GDM1 (cell line): ENCODE measurements at places on chromosomes 2 and 18.

- no peak for DNase-seq
Observed at GRCh38 chr2:181172676-181173075, 192.3 kb downstream of the UBE2E3 start.

GRCh38 chr2:219727771-219728429, 100.5 kb downstream of the SLC4A3 start:
- no peak for DNase-seq

- DNase-seq, result no peak
Observed at GRCh38 chr2:114729026-114729425, 286.6 kb downstream of the DPP10 start.

- DNase-seq, result no peak
Observed at GRCh38 chr2:223863491-223863890, 26.1 kb upstream of the AP1S3 start.

DNA sequence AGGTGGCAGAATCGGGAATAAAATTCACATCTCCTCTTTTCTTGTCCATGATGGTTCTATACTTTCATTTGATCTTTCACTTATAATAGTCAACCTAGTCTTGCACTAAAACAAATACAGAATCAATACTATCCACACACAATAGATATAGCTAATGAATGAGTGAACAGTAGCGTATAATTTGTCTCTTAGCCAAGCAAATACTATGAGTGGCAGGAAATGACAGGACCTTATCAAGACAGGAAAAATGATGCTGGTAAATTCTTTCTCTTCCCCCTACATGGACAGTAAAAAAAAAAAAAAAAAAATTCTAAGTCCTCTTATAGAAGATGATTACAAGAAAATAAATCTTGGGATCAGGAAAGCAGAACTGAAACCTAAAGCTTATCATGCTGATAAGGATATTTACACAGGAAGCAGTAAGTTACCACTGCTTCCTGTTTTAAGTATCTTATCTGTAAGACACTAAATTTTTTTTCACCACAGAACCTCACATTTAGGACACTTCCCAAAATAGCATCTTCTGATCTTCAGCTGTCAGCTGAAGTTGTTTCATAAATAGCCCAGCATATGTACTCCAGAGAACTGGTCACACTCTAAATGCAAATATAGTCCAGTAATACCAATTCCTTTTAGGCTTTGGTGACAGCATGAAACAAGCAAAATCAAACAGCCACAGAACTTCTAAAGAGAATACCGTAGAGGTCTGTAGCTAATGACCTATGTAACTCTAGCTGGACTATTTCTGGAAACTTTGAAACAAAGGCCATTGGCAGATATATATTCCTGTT, 27.0 kb downstream of the IRS1 start:
- DNase-seq, result peak; percentile 21

GRCh38 chr2:240512666-240513535, 44.9 kb downstream of the ANKMY1 start:
- DNase-seq, result no peak

DNA sequence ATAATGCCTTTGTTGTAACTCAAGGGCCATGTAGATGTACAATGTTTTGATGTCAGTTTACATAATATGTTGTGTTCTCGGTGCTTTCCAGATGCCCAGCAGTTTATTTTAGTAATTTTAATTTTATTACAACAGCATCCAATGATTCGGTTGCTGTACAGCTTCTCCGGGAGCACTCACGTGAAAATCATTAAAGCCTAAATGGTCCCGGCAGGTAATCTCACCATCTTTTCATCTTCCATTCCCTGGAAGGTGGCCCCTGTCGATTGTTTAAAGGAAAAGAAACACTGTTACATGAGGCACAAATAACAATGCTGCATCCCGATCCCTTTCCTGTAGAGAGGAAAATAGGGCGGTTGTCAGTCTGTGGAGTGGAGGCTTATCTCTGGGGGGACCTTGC, 498.1 kb downstream of the SLC4A3 start:
- DNase-seq, result no peak

GRCh38 chr2:107412981-107413380, 413.7 kb upstream of the RGPD4 start:
- no peak for DNase-seq

- DNase-seq, result no peak
Observed at GRCh38 chr2:24490181-24490689, 819 bp upstream of the NCOA1 start.

- no peak for DNase-seq
Observed at GRCh38 chr2:26650713-26651469, 9.7 kb upstream of the CIB4 start.

GRCh38 chr2:58680755-58681310, 439.7 kb upstream of the FANCL start:
- DNase-seq, result no peak

DNA sequence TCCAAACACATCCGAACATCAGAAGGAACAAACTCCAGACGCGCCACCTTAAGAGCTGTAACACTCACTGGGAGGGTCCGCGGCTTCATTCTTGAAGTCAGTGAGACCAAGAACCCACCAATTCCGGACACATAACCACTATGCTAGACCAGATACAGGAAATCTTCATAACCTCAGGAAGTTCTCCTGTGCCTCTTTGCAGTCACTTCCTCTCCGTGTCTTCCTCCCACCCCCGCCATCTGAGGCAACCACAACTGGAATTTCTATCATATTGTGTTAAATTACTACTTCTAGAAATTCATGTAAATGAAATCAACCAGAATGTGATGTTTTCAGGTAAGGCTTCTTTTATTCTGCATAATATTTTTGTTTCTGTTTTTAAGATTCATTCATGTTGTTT, 631.0 kb upstream of the NXPH2 start:
- DNase-seq, result peak; percentile 46

GRCh38 chr2:181876614-181877063, 14.9 kb upstream of the ITPRID2 start:
- no peak for DNase-seq

DNA sequence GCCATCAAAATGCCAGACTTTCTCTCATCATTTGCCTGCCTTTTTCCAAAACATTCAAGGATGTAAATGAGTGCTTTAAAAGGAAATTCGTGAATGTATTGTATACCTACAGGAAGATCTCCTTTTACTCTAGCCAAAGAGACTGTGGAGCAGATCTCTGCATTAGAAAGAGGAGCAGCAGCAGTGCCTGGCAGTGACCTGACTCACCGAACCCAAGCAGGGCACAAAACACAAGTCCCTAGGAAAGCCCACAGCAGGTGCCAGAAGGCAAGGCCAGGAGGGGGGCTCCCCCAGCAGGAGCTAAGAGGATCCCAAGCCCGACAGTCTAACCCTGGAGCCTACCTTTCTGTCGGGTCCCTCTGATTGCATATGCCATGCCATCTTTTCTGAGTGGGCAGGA, 47.9 kb downstream of the L3MBTL4 start:
- DNase-seq, result no peak

GRCh38 chr18:28032177-28032576, 144.8 kb downstream of the CDH2 start:
- no peak for DNase-seq

DNA sequence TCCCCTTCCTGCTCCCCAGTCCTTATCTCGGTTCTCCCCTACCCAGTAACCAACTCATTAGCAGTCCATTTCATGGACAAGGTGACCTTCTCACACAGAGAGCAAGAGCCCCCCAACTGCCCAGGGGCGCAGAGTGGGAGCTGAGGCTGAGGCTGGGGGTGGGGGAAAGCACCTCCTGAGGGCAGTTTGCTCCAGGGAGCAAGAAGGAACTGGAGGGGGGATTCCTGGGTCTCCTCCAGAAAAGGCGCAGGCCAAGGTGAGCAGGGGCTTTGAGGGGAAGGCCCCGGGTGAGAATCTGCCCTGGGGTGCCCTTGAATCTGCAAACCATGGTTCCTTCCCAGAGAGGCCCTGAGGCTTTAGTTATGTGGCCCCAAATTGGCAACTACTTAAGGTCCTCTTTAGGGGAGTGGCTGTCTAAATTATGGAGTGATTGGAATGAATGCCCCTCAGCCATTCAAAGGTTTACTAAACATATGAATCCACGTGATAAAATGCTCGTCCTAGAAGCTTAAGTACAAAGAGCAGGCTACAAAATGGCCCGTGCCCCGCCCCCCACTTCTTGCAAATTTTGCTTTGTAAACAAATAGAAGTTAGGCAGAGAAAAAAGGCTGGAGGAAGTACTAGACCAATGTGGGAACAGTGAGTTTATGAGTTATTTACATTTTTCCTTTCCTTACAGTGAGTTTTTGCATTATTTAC, 123.5 kb upstream of the HS6ST1 start:
- no peak for DNase-seq

GRCh38 chr2:43054367-43054766, 172.0 kb downstream of the ZFP36L2 start:
- no peak for DNase-seq
